ENCODE measurements at places on chromosomes 2 and 18. TPM values are rescaled to one million over a fixed set of nuclear protein-coding genes. Genes with fewer than 3 reads are reported as not detected.

RTTN gene
- total RNA-seq: 23.9 TPM

SP140L gene
- total RNA-seq: 64.7 TPM

DNA sequence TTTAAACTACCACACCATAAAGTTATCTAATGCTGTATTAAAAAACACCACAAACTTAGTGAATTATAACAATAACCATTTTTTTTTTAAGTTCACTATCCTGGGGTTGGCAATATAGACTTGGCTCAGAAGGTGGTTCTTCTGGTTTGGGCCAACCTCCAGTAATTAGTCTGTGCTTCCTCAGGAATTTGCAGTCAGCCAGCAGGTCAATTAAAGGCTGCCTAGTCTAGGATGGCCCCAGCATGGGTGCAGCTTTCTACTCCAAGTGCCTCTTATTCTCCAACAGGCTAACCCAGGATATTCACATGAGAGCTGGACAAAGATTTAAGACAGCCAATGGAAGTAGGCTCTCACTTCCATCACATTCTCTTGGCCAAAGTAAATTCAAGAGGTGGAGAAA lies 379.1 kb upstream of the FIGN start:
- H3K27ac ChIP-seq: no peak overlapping the region
- no peaks in the 10 kb centered on the region for H3K4me1 ChIP-seq
- no peak overlapping the region for H3K4me3 ChIP-seq

DNA sequence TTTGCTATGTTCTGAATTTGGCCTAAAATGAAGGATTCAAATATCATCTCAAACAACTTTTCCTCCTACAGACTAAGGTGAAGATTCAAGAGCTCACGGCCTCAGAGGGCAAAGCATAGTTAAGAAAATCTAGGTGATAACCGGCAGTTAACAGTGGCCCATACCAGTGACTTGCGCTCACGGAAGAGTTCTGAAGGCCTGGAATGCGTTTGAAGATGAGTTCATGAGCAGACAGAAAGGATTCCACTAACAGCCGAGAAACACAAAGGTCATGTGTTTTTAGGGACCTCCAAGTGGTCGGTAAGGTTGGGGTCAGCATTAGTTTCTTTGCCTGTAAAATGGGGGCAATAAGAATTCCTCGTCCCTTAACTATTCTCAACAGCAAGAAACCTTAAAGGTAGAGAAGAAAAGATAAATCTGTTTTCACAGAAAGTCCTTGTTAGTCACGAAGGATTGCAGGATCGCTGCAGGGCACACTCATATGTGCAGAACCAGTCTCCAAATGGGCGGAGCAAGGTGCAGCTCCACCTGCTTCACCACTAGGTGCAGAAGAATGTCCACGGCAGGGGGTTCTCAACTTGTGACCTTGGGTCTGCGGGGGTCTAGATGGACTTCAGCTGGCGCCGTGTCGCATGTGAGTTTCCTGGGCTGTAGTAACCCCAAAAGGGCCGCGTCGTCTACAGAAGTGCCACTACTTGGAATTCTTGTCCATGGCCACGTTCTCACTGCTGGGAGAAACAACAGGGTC lies 708 bp upstream of the RPIA start:
- H3K27ac ChIP-seq: peak overlapping the region; percentile 91
- peak overlapping the region; percentile 95 for H3K4me3 ChIP-seq
- H3K27me3 ChIP-seq: no peaks in the 10 kb centered on the region
- H3K4me1 ChIP-seq: peaks cover 43% of the 10 kb centered on the region

GRCh38 chr18:50071397-50071796 lies 123.5 kb downstream of the MYO5B start:
- H3K4me1 ChIP-seq: peaks cover 7% of the 10 kb centered on the region
- H3K4me3 ChIP-seq: no peak overlapping the region

Measured in T-helper 17 cell (primary cell).